ENCODE measurements at places on chromosomes 11 and 22.

DNA sequence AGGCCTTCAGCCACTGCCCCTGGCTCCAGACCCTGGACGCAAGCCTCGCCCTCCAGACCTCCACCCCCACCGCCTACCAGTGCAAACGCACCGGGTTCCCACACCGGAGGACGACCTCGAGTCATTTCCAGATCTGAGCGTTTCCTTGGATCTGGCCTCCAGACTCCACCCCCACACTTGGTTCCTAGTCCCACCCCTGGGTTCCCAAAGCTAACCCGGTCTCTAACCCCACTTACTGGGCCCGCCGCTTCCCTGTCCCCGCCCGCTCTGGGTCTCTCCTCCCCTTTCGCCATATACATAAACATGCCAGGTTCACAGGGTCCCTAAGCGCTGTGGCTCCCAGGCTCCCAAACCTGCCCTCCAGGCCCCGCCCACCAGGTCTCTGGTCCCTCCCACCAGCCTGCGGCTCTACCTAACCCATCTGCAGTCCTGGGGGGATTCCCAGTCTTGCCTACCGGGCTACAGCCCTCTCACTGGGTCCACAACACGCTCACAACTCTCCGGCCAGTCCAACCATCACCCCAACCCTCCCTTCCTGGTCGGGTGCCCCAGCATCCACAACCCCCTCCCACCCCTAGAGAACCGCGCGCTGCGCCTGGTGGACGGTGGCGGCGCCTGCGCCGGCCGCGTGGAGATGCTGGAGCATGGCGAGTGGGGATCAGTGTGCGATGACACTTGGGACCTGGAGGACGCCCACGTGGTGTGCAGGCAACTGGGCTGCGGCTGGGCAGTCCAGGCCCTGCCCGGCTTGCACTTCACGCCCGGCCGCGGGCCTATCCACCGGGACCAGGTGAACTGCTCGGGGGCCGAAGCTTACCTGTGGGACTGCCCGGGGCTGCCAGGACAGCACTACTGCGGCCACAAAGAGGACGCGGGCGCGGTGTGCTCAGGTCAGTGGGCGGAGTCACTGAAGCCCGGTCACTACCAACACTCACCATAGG lies 36.7 kb downstream of the CD6 start:
- no peak for DNase-seq

GRCh38 chr11:62419943-62420342 lies 1.1 kb downstream of the SCGB1A1 start:
- no peak for DNase-seq

GRCh38 chr11:14971865-14972580 lies at the start of gene CALCA:
TSS of gene CALCA (minus strand) at chr11:14972351. CDS start at chr11:14971192, 1,159 bp downstream.
- no peak for DNase-seq

DNA sequence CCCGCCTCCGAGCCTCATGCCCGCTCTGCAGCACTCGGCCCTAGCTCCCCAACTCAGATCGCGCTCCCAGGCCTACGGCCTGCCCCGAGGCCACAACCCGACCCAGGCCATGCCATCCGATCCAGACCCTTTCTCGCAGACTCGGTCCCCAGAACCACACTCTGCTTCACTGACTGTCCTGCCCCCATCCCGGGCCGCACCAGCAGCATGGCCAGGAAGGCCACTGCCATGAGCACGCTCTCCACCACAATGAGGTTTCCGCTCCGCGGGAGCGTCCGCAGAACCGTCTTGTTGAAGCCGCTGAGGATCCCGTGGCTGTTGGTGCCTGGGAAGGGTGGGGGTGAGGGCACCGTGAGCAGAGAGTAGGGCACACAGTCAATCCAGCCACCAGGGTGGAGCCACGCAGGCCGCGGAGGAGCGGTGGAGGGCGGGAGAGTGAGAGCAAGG lies 6.4 kb downstream of the UNC93B1 start:
- DNase-seq, result no peak

- DNase-seq, result no peak
Observed at GRCh38 chr11:58433638-58434203, 5.8 kb upstream of the OR5B2 start.

- no peak for DNase-seq
Observed at GRCh38 chr11:62472063-62472884, 53.4 kb downstream of the SCGB1A1 start.

- DNase-seq, result no peak
Observed at GRCh38 chr22:25219948-25220442, 556 bp downstream of the CRYBB2 start.

- DNase-seq, result no peak
Observed at GRCh38 chr11:104688731-104689130, 209.5 kb downstream of the CASP12 start.

DNA sequence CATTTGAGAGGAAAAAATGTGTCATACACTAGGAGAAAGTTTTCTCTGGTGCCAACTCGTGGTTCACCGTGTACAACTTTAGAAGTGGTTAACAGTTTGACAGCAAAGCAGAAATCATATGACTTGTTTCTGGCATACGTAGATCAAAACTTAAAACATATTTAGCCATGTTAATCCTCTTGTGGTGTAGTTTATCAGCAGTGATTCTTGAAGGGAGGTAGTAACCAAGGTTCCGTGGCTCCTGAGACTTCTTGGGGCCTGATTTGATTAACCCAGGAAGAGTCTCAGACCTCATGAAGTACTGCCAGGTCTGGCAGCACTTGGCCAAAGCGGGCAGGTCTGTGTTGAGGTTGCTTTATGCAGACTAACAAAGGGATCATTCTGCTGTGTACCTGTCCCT lies 40.5 kb downstream of the SREBF2 start:
- no peak for DNase-seq

GRCh38 chr11:35144136-35144741 lies 5.3 kb downstream of the CD44 start:
- no peak for DNase-seq

All from lower leg skin (tissue), 4 donors.